ENCODE measurements at places on chromosomes 4 and X. TPM values are rescaled to one million over a fixed set of nuclear protein-coding genes. Genes with fewer than 3 reads are reported as not detected.

DNA sequence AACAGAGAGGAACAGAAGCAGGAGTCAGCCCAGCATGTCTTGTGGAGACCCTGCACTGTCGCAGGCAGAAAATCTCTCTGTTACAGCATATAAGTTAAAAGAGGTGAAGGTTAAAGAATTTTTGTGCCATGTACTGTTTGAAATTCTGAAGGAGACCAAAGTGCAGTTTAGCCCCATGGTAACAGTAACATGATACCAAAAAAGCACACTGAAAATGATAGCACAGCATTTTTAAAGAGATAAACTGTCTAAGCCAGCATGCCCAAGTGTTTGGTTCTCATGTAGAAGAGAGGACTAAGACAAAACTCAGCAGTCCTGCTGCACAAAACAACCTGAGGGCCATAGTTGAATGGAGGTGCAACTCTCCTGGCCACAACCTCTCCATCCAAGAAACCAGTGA is 41.9 kb upstream of the PARM1 start:
- no peak for DNase-seq

DNA sequence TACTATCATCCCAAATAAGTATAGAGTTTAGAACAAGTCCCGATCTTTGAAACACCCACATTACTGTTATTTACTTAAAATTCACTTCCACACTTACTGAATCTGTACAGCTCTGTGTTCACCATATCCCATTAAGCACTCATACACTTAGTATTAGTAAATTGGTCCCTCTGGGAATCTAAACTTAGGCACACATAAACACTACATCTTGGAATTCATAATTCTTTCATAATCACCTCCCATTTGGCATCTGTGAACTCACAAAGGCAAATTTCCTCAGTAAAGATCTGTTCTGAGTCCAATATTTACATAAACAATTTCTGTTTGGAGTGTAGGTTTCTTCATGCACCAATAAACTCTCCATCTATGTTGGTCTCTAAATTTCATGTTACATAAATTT is 52.6 kb upstream of the PPARGC1A start:
- no peak for DNase-seq

DNA sequence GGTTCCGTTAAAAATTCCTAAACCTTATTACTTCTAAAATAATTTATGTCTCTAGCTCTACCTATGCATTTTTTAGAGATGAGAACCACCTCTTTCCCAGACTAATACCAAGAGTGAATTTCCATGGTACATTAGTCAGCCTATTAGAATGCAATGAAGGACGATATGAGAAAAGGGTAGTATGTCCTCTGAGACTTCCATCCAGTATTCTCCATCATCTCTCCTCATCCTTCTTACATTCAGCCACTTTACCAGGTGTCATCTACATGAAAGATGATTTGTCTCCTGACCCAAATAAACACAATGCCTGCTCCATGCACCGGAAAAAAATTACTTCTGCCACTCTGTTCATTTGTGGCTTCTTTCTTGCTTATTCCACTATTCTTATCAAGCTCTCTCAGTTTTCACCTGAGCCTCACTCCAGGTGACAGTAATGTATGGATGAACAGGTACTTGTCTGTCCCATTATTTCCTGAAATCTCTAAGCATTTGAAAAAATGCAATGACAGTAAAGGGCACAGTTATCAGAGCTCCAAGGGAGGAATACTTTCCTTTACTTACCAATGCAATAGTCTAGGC is 97.9 kb downstream of the MAB21L2 start:
- no peak for DNase-seq

DNA sequence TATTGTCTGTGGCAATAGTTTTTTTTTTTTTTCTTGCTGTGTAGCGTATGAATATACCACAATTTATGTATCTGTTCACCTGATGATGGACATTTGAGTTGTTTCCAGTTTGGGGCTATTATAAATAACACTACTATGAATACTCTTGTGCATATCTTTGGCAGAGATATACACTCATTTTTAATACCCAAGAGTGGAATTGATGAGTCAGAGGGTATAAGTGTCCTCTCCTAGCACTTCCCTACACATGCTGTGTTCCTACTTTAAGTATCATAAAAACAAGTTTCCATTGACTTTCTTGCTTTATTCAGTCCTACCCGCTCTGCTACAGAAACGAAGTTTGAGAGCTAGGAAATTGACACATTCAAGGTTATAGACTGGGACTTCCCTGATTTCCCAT is 39.8 kb downstream of the XIAP start:
- DNase-seq: no peak

- DNase-seq: peak; percentile 0
These were observed at the start of gene CHRDL1 for GRCh38 chrX:110795645-110796406. TSS of gene CHRDL1 (minus strand) at chrX:110795817. CDS start at chrX:110792181, 3,636 bp downstream.

DNA sequence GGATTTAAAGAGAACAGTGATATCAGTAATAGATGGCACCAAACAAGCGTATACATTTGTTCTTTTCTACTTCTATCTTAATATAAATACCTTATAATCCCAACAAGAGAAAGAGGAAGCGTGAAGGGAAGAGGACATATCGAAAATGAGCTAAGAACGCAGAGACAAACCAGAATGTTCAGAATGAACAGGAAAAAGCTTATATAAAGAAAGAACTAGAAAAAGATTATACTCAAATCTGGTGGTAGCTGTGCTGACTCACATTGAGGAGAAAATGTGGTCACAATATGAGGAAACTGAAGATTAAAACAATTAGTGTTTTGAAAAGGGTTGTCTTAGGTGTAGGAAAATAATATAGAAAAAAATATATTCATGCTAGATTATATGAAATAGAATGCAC is 2.0 kb upstream of the GPR34 start:
- no peak for DNase-seq

GRCh38 chr4:13918110-13918509 is 290.6 kb upstream of the BOD1L1 start:
- no peak for DNase-seq

DNA sequence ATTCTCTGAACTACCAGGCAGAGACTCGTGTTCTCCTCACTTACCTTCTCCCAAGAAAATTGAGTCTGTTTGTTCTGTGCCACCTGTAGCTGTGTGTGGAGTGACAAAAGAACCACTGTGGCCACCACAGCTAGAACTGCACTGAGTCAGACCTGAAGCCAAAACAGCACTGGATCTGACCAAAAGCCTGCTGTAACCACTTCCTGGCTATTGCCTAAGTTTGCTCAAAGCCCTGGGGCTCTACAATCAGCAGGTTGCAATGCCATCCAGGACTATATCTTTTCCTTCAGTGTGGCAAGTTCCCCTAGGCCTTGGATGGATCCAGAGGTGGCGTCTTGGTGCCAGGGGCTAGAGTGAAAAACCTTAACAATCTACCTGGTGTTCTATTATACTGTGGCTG is 449.1 kb downstream of the FAM133A start:
- DNase-seq: no peak

- no peak for DNase-seq
These were observed 213.1 kb upstream of the HDX start for GRCh38 chrX:84715315-84715714.

DNA sequence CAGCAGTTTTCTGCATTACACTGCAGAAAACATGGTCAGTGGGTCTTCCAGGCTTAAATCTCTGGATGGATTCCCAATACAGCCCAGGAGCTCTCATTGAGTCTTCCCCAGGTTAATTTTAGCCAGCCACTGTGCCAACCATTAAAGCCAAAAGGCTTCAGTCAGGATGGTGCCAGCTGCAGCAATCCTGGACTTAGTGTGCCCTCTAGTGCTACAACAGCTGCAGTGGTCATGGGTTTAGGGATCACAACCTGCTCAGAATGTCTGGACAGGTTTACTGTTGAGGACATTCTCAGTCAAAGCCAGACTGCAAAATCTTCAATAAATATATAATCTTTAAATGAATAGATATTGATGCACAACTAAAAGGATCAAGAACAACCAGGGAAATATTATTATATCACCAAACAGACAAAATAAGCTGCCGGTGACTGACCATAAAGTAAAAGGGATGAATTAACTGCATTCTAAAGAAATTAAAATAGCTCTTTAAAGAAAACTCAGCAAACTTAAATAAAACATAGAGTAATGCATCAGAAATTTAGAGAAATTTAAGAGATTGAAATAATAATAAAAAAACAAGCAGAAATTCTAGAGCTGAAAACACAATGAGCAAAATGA is 639.9 kb downstream of the SPOCK3 start:
- DNase-seq: no peak

Gene NRK
- not detected for total RNA-seq

Gene YIPF6
- 11.9 TPM for total RNA-seq

Gene GAGE12H
- not detected for total RNA-seq

Gene SLC10A7
- total RNA-seq: 16.1 TPM

Gene DIAPH2
- total RNA-seq: 5.5 TPM

Gene MAGEC3
- total RNA-seq: not detected

Gene NUP62CL
- total RNA-seq: 3.6 TPM
